ENCODE measurements at places on chromosomes 16 and 17.

DNA sequence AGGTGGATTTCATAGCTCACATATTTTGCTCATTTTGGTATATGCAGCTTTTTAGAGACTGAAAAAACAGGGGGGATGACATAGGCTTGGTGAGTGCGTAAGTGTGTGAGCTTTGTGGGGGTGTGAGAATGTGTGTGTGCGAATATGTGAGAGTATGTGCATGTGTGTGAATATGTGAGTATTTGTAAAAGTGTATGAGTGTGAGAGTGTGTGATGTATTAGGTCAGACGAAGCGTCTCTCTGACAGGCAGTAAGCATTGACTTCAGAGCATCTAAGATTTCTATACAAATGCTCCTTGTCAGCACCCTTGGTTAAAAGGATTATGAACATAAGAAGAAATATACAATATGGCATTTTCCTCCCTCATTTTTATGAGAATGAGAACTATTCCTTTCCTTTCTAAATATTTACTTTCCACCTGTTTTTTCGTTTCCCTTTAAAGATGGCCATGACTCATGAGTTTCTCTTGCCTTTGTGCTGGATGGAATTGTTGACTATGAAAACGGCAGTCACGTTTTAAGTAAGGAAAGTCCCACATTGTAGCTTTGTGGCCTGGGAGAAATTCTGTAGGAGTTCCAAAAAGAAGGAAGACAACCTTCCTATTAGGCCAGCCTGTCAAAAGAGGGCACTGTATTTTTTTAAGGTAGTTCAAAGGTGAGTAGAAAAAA is 276.4 kb downstream of the FOXL1 start:
- DNase-seq: no peak

DNA sequence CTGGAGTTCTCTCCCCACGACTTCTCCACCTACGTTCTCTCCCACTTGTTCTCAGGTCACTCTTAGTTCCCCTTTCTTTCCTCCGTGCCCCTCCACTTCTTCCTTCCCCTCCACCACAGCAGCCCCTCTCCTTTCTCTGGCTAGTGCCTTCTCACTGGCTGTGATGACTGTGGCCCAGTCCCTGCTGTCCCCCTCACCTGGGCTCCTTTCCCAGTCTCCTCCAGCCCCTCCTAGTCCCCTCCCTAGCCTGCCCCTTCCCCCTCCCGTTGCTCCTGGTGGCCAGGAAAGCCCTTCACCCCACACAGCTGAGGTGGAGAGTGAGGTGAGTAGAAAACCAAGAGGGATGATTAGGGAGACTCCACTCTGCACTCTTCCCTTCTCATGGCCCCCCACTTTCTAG is 3.4 kb downstream of the COA3 start:
- no peak for DNase-seq

DNA sequence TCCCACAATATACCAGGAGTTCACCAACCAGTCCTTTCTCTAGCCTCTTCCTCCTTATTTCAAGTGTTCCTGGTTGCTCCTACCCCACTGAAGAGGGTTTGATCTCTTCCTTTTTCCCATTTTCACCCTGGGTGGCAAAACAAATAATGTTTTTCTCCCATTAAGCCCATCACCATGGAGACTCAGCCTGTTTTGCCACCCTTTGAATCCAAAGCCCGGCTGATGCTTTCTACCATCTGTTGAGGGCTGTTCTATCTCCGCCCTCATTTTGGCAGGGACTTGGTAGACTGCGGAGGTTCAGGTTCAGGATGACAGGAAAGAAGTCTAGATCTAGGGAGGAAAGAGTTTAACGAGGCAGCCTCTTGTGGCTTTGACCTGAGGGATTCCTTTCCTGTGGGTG is 2.6 kb downstream of the DNAH2 start:
- no peak for DNase-seq

DNA sequence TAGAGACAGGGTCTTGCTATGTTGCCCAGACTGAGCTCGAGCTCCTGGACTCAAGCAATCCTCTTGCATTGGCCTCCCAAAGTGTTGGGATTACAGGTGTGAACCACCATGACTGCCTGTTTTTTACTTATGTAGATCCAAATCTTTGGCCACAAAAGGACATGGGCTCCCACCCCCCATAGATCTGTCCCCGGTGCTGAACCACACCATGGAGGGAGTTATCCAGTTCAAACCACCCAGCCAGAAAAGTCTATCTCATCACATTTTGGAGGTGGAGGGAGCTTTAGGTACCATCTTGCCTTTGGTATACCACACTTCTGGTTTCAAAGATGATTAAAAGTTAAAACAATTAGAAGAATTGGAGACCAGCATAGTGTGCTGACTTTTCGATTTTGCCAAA is 26.2 kb downstream of the SHISA9 start:
- DNase-seq: no peak

- no peak for DNase-seq
Measured at GRCh38 chr17:73706428-73706827, 62.2 kb upstream of the SDK2 start.

GRCh38 chr16:57773019-57773418 is 29.3 kb downstream of the KIFC3 start:
- no peak for DNase-seq

DNA sequence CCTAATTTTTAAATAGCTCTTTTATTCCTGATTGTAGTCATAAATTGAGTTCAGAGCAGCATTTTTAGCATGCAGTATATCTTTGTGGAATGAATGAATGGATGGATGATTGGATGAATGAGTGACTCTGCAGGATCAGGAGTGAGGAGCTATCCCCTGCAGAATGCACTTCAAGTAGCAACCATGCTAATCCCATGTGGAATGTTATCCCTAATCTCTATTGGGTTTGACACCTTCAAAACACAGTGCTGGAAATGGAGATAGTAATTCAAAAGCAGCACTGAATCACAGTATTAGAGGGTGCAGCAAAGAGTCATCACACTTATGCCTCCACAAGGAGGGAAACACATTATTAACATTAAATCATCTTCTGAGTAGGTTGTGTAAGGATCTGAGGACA is 501.9 kb downstream of the SHISA9 start:
- DNase-seq: no peak

- no peak for DNase-seq
Measured at GRCh38 chr17:56203430-56203829, 50.2 kb downstream of the ANKFN1 start.

- no peak for DNase-seq
Measured at GRCh38 chr17:83109793-83110645, 30.6 kb downstream of the METRNL start.

DNA sequence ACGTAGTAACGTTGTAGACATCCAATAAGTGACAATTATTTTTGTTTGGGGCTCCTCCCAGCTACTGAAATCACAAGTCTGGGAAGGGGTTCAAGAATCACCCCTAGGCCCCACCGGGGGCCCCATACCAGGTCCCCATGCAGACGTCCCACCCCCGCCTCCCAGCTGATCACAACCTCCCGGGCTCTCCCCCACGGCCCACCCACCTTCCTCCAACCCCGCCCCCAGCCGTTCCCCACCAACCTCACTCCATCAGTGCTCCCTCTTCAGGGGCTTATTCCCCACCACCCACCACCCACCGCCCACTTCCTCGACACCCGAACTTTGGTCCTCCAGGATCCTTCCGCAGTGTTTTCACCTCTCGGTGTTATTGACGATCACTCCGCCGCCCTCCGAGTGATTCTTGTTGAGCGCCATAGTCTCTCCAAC is 240 bp downstream of the WBP2 start:
- no peak for DNase-seq

GRCh38 chr16:73020409-73020884 is 27.5 kb downstream of the ZFHX3 start:
- DNase-seq: no peak

DNA sequence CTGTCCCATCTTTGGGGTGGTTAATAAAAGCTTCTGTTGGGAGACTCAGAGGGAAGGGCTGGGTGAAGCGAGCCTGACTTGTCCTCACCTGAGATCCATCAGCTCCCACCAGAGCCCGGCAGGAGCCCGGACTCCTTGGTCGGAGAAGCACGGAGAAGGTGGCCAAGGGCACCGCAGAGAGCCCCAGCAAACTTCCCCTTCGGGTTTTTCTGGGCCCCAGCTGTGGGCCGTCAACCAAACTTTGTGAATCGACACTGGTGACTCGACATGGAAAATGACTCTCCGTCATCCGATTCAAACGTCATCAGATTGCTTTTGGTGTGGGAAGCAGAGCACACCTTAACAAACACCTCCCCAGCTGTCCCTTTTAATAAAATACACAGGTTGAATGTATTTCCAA is 21.4 kb downstream of the ENPP7 start:
- no peak for DNase-seq

- no peak for DNase-seq
Measured at GRCh38 chr16:49281480-49281842, at the start of gene CBLN1. TSS of gene CBLN1 (minus strand) at chr16:49281838. CDS start at chr16:49281465, 373 bp downstream.

- peak; percentile 8 for DNase-seq
Measured at GRCh38 chr17:38676706-38677504, 2.1 kb upstream of the EPOP start.

- DNase-seq: peak; percentile 6
Measured at GRCh38 chr16:62035115-62036092, 834 bp downstream of the CDH8 start.
